T-helper 17 cell (primary cell): ENCODE measurements at places on chromosomes 13 and 19. TPM values are rescaled to one million over a fixed set of nuclear protein-coding genes. Genes with fewer than 3 reads are reported as not detected.

DNA sequence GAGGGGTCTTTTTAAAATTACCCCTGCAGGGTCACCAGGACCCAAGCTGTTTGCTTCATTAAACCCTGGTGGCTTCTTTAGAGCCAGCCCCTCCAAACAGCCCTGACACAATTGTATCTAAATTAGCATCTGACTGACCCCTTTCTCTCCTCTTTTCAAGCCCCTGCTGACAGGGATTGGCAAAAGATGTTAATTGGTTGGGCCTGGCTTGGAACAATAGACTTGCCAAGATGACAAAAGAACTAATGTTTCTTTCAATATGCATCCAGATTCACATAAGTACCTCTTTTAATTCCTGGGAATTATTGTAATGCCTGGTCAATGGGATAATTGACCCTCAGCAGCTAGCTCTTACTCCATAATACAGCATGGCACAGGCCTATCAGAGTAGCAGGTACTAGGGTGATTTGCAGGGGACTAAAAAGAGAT lies 140.8 kb downstream of the SHISA2 start:
- H3K36me3 ChIP-seq: no peaks in the 10 kb centered on the region
- no peaks in the 10 kb centered on the region for H3K27me3 ChIP-seq
- H3K4me3 ChIP-seq: no peak overlapping the region
- no peak for DNase-seq

GRCh38 chr19:22735911-22736645 lies 47.9 kb downstream of the ZNF99 start:
- no peak for DNase-seq
- H3K27ac ChIP-seq: no peak overlapping the region
- H3K36me3 ChIP-seq: no peaks in the 10 kb centered on the region

- no peak for DNase-seq
- no peaks in the 10 kb centered on the region for H3K36me3 ChIP-seq
- peaks cover 13% of the 10 kb centered on the region for H3K4me1 ChIP-seq
- no peak overlapping the region for H3K4me3 ChIP-seq
Observed at GRCh38 chr13:33677215-33677614, 140.7 kb upstream of the RFC3 start.

- no peak for DNase-seq
- peaks cover 12% of the 10 kb centered on the region for H3K27me3 ChIP-seq
- H3K4me3 ChIP-seq: peak within 1 kb of the TSS; percentile 89
- peak within 1 kb of the TSS; percentile 2 for H3K27ac ChIP-seq
Observed at GRCh38 chr19:33796164-33796875, at the start of gene KCTD15. TSS of gene KCTD15 (plus strand) at chr19:33796870. CDS start at chr19:33800455, 3,585 bp downstream.

- no peaks in the 10 kb centered on the region for H3K4me1 ChIP-seq
- H3K27ac ChIP-seq: no peak overlapping the region
- no peaks in the 10 kb centered on the region for H3K36me3 ChIP-seq
- DNase-seq: no peak
Observed at GRCh38 chr13:74920920-74921319, 561.0 kb downstream of the TBC1D4 start.

- H3K27me3 ChIP-seq: peaks cover 40% of the 10 kb centered on the region
- no peaks in the 10 kb centered on the region for H3K36me3 ChIP-seq
- no peak for DNase-seq
- peaks cover 8% of the 10 kb centered on the region for H3K4me1 ChIP-seq
- H3K4me3 ChIP-seq: peak within 1 kb of the TSS; percentile 79
- no peak within 1 kb of the TSS for H3K27ac ChIP-seq
Observed at GRCh38 chr13:80341101-80341755, at the start of gene SPRY2. TSS of gene SPRY2 (minus strand) at chr13:80341126. CDS start at chr13:80337705, 3,421 bp downstream.

GRCh38 chr13:22187329-22187728 lies 516.5 kb downstream of the FGF9 start:
- no peaks in the 10 kb centered on the region for H3K36me3 ChIP-seq
- H3K4me3 ChIP-seq: no peak overlapping the region
- no peak for DNase-seq
- H3K4me1 ChIP-seq: no peaks in the 10 kb centered on the region
- H3K27ac ChIP-seq: no peak overlapping the region
- H3K27me3 ChIP-seq: no peaks in the 10 kb centered on the region

- peak overlapping the region; percentile 75 for H3K27ac ChIP-seq
- H3K36me3 ChIP-seq: no peaks in the 10 kb centered on the region
- H3K4me3 ChIP-seq: no peak overlapping the region
- peaks cover 47% of the 10 kb centered on the region for H3K27me3 ChIP-seq
- H3K4me1 ChIP-seq: peaks cover 20% of the 10 kb centered on the region
Observed at GRCh38 chr13:97113231-97114001, 108.7 kb upstream of the MBNL2 start.

DNA sequence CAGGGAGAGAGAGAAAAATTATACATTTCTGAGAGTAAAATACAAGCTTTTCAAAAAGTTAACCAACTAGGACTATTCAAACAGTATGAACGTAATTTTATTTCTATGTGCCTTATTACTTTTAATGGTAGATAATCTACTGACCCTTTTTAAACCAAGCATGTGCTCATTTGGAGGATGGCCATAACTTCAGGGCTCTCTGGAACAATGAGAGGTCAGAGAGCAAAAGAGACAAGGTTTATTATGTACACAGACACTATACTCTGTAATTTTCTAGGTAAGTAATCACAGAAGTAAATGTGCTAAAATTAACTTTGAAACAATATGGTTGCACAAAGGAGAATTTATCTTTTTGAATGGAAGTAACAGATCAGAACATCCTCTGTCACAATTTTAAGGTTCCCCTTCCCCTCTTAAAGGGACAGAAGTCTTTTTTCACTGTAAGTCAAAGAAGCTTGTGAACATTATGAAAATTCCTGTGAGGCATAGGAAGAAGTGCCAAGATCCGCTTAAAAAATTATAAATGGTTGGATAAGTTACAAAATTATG lies 1.0 kb downstream of the POSTN start:
- no peak overlapping the region for H3K4me3 ChIP-seq
- no peaks in the 10 kb centered on the region for H3K36me3 ChIP-seq
- no peak overlapping the region for H3K27ac ChIP-seq
- no peaks in the 10 kb centered on the region for H3K4me1 ChIP-seq
- no peak for DNase-seq
- no peaks in the 10 kb centered on the region for H3K27me3 ChIP-seq

GRCh38 chr13:53411463-53411862 lies 382.9 kb downstream of the OLFM4 start:
- H3K4me1 ChIP-seq: no peaks in the 10 kb centered on the region
- no peak overlapping the region for H3K4me3 ChIP-seq
- no peaks in the 10 kb centered on the region for H3K27me3 ChIP-seq
- DNase-seq: no peak
- H3K36me3 ChIP-seq: no peaks in the 10 kb centered on the region

GRCh38 chr19:30105316-30105715 lies 163.3 kb downstream of the URI1 start:
- H3K27me3 ChIP-seq: peaks cover 20% of the 10 kb centered on the region
- H3K4me1 ChIP-seq: peaks cover 2% of the 10 kb centered on the region
- no peak overlapping the region for H3K4me3 ChIP-seq
- no peaks in the 10 kb centered on the region for H3K36me3 ChIP-seq

DNA sequence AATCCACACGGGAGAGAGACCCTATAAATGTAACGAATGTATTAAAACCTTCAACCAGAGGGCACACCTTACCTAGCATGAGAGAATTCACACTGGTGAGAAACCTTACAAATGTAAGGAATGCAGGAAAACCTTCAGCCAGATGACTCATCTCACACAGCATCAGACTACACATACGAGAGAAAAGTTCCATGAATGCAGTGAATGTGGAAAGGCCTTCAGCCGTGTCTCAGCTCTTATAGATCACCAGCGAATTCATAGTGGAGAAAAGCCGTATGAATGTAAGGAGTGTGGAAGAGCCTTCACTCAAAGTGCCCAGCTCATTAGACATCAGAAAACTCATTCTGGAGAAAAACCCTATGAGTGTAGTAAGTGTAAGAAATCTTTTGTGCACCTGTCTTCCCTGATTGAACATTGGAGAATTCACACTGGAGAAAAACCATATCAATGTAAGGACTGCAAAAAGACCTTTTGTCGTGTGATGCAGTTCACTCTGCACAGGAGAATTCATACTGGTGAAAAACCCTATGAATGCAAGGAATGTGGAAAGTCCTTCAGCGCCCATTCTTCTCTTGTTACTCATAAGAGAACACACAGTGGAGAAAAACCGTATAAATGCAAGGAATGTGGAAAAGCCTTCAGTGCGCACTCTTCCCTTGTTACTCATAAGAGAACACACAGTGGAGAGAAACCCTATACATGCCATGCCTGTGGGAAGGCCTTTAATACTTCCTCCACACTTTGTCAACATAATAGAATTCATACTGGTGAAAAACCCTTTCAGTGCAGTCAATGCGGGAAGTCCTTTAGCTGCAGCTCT lies 16.0 kb downstream of the ZNF582 start:
- no peak overlapping the region for H3K27ac ChIP-seq
- H3K4me3 ChIP-seq: no peak overlapping the region
- no peaks in the 10 kb centered on the region for H3K4me1 ChIP-seq
- no peaks in the 10 kb centered on the region for H3K27me3 ChIP-seq

GRCh38 chr19:1220477-1220930 lies 14.9 kb downstream of the STK11 start:
- no peak for DNase-seq
- no peaks in the 10 kb centered on the region for H3K36me3 ChIP-seq
- no peak overlapping the region for H3K4me3 ChIP-seq

GRCh38 chr19:27974082-27974513 lies 1238.9 kb downstream of the UQCRFS1 start:
- no peak overlapping the region for H3K27ac ChIP-seq
- no peaks in the 10 kb centered on the region for H3K27me3 ChIP-seq
- H3K4me1 ChIP-seq: no peaks in the 10 kb centered on the region
- no peak for DNase-seq

DNA sequence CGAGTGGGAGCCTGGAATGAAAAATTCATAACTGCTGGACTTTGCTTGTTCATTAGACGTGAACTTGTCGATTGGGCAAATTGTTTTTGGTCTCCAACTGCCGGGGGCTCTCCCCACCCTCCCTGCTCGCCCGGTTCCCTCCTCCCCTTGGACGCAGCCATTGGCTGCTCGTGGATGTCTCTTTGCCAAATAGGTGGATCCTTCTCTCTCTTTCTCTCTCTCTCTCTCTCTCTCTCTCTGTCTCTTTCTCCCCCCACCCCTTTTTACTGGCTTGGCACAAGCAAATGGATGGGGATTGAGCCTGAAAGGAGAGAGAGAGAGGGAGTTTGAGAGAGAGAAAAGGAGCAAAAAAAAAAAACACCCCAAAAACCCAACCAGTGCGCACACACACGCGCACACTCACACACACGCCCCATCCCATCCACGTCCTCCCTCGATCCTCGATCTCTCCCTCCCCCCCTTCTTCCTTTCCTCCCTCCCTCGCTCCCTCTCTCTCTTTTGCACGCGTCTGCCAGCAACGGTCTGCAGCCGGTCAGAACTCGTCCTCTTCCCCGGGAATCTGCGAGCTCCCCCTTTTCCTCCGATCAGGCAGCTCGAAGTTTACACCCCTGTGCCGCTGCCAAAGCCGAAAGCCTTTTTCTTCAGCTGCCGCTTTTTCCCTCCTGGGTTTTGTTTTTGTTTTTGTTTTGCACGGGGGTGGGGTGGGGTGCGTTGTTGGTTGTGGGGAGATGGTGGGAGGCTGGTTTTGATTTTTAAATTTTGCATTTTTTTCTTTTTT lies 27.8 kb downstream of the NFIX start:
- no peak overlapping the region for H3K27ac ChIP-seq
- H3K4me3 ChIP-seq: peak overlapping the region; percentile 80
- DNase-seq: no peak
- H3K36me3 ChIP-seq: peaks cover 10% of the 10 kb centered on the region
- H3K27me3 ChIP-seq: peaks cover 60% of the 10 kb centered on the region

DNA sequence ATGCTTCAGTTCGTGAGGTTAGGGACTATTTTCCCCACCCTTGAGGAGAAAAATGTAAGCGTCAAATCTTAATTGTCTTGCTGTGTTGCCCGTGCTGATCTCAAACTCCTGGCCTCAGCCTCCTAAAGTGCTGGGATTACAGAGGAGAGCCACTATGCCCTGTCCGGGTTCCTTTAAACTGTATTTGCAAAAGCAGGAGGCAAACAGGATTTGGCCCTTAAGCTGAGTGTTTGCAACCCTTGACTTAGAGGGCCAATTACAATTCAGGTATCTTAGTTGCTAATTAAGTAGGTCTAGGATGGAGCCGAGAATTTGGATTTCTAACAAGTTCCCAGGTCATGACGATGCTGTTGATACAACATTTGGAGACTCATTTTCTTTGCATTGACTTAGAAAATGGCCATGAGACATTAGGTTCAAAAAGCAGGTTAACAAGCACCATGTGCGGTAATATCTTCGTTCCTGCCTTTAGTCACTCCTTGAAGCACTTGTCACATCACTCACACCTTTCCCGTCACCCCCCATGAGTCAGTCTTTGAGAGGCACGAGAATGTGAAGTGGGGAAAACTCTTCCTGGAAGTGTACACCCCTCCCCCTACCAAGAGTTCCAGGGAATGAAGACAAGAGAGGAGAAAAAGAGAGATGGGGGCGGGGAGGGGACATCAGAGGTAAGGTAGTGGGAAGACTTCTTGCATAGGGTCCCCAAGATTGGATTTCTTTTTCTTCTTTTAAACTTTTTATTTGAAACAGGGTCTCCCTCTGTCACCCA lies 2.6 kb downstream of the NAPSA start:
- no peak overlapping the region for H3K4me3 ChIP-seq
- no peaks in the 10 kb centered on the region for H3K27me3 ChIP-seq
- H3K4me1 ChIP-seq: peaks cover 34% of the 10 kb centered on the region
- no peaks in the 10 kb centered on the region for H3K36me3 ChIP-seq

Gene SRRM5
- total RNA-seq: 0.40 TPM

Gene ELOF1
- total RNA-seq: 40.6 TPM

Gene MCF2L
- total RNA-seq: 13.2 TPM

Gene MEIS3
- total RNA-seq: not detected

Gene B3GNT8
- 3.4 TPM for total RNA-seq
